Urothelium cell line (cell line): ENCODE measurements at places on chromosomes 7 and 10.

DNA sequence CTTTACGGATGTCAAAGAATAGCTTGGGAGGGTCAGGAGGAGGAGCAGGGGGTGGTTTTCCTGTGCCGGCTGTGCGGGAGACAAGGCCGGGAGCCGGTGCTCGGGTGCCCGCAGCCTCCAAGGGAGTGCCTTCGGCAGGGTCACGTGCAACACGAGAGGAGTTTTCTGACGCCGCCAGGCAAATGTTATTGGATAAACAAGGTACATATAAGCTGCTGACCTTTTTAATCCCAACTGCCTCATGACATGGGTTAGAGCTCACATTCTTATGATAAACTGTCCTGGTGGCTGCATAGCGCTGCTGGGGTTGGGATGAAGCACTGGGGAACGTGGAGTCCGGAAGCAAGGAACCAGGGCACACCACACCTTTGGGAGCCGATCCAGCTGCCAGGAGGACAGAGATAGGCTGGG lies 124.8 kb upstream of the PDLIM1 start:
- DNase-seq = no peak

DNA sequence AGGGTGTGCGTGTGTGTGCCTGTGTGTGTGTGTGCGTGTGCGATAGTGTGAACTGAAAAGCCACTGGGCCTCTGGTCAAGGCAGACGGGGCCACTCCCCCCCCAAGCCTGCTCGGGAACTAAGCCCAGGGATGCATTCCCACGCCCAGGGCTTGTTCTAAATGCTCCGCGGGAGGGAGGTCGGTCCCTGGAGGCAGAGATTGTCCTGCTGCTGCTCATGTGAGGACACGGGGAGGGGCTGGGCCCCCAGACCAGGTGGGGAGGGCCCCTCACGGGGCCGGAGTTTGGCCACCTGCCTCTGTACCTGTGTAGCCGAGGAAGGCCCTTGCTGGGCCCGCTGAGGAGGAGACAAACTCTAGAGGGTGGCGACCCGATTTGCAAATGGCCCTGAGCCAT lies 93.9 kb downstream of the PDGFA start:
- no peak for DNase-seq

DNA sequence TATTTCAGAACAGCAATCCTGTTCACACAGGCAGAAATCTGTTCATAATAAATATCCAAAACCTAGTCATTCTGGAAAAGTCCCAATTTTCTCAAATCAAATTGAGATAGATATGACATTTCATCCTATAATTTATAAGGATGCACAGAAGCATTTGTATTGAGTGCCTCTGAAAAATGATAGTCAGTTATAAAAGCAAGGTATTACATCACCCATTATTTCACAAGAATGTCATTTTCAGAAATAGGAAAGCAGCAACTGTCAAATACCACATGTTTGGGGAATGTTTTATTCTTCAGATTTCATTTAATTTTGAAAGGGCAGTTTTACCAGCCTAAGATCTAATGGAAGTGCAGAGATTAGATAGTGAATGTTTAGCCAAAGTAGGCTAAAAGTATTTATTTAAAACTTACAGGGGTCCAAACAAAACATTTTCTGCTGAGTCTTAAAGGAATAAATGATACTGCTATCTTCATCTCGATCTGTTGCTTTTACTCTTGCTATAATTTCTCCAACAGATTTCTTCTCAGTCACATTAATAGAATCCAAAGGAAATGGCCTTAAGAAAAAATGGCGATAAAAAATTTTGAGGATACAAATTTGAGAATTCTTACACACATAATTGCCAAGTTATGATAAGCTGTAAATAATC lies 185.8 kb downstream of the HGF start:
- DNase-seq = no peak

GRCh38 chr7:150375662-150376521 lies 3.2 kb upstream of the ZNF775 start:
- no peak for DNase-seq

DNA sequence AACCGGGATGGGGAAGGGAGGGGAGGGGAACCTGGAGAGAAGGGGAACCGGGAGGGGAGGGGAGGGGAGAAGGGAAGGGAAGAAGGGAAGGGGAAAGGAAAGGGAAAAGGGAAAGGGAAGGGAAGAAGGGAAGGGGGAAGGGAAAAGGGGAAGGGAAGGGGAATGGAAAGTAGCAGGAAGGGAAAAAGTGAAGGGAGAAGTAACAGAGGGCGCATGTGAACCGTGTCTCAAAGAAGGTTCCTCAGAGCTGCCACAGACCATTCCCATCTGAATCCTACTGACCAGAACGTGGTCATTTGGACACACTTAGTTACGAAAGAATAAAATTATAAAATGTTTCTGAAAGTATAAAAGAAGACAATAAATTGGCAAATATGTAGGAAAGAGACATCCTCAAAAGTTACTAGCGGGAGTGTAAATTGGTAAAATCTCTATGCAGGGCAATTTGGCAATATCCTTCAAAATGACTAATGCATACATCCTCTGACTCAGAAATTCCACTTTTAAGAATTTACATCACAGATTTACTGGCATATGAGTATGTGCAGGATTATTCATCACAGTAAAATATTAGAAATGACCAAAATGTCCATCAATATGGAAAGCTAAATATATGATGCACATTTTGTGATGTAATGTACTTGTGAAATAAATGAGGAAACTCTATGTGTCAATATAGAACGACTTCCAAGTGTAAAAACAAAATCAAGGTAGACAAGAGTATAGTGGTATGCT lies 12.9 kb downstream of the C10orf67 start:
- peak; percentile 16 for DNase-seq

DNA sequence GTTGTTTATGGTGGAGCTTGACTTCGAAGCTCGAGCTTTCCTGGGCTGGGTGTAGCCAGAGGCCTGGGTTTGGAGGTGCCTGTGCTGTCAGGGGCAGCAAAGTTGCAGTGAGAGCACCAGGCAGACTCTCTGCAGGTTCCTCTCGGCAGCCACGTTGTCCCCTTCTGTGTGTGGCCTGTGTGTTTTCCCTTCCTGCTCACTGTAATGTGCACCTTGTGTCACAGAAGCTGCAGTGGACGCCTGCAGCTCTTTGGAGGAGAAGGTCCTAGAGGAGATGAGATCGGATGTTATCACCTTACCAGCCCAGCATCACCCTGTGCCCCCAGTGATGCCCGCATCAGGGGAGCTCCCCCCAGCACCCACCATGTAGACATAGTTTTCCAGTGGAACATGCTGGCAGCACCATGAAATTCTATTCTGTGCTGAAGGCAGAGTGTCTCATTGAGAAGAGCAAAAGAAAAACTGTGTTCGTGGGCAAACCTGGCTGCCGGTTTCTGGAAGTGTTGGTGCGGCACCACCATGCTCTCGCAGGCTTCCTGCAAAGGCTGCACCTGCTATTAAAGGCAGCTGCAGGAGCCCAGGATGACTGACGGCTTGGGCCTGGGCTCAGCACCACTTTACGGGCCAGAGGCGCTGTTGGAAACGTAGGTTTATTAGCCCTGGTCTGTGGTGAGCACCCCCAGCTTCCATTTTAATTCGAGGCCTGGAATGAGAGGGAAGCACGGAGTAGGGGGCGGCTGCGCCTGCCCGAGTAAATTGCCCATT lies 609.8 kb upstream of the FOXK1 start:
- no peak for DNase-seq

- DNase-seq = no peak
Measured at GRCh38 chr10:29479981-29480954, 154.5 kb downstream of the SVIL start.

DNA sequence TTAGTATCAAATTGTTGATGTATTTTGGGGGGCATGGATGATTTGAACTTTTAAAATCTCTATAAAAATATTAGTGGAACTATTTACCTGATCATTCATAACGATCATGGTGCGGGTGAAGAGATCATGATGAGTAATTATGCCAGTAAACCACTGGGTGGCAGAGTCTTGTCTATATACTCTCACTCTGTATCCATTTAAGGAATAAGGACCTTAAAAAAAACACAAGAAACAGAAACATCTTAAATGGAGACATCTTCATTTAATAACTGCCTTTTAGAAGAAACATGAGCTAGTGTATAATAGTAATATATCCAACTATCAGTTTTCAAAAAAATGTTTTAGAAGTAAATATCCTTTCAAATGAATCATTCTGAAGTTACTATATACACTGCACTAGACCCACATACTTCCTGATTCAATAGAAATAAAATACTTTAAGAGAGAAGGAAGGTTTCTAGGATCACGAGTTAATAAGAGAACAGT lies 84.0 kb downstream of the NRBF2 start:
- DNase-seq = peak; percentile 42

DNA sequence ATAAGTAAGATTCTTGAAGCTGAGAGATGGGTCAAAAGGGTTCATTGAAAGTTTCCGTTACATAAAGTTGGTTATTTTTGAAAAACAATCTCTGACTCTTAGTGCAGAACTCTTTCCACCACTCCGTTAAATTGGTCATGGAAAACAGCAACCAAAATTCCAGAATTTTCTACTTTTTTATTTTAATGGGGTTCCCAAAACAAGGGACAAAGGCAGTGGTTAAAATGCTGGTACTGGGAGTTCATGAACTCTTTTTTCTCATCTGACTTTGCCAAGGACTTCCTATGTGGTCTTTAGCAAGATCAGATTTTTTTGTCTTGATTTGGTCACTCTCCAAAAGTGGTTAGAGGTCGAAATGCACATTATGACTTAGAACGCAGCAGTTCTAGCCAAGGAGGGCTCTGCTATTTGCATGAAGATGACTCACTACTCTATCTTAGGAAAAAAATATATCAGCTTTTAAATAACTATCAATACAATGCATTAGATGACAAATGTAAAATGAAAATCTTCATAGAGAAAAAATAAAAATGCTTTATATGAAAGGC lies 145.7 kb downstream of the REEP3 start:
- DNase-seq = peak; percentile 27

DNA sequence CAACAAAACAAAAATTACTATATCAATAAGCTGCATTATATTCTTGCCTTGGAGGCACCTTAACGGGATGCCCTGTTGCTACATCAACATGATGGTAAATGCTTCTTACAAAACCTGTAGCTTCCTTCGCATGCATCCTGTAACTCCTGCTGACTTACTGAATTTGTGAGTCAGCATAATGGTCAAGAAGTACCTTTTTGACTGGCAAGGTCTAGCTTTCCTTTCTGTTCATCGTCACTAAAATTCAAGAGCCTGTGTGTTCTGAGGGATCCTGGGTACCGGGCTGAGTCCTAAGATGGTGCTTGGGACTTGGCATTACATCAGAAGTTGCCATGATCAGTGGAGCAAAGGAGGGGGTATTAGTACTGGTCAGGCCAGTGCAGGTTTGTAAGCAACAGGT lies 4.9 kb downstream of the PFKFB3 start:
- DNase-seq = no peak

DNA sequence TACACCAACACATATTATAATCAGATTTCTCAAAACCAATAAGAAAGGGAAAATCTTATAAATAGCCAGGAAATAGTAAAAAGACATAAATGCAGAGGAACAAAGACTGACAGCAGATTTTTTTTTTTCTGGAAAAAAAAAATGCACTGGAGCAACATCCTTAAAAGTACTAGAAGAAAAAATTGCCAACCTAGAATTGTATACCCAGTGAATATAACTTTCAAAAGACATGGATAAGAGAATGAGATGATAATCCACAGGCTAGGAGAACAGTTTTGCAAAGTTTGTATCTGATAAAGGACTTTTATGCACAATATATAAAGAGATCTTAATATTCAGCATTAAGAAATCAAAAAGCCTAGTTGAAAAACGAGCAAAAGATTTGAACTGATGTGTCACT lies 554.0 kb downstream of the AUTS2 start:
- DNase-seq = no peak

- DNase-seq = no peak
Measured at GRCh38 chr10:118332948-118333710, 9.0 kb downstream of the FAM204A start.

- DNase-seq = no peak
Measured at GRCh38 chr10:72250666-72251065, 23.1 kb upstream of the DDIT4 start.

DNA sequence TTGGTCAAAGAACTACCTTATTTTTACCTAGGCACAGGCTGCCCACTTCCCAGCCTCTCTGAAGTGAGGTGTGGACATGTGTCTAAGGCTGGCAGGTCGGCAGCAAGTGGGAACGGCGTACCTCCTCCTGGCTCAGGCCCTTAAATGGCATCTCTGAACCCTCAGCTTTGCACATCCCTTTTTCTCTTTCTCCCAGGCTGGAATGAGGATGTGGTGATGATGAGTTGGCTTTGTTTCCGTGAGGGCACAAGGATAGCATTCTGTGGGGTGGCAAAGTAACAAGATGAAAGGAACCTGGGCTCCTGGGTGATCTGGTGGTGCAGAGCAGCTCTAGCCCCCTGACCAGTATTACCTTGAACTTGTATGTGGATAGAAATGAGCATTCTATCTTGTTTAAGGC lies 196.8 kb downstream of the REEP3 start:
- DNase-seq = no peak

DNA sequence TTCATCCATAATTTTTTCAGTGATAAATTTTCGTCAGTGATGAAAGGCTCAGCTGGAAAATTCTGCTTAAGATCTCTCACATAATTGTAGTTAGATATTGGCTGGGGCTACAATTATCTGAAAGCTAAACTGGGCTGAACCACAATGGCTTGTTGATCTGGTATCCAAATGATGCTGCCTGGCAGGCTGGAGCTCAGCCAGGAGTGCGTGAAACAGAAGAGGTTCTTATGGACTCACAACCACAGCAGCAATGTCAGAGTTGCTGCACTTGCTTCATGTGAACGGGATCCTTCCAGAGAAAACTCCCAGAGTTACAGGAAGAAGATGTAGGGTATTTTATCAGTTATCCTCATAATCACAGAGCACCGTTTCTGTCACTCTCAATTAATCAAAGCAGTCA lies 533.2 kb upstream of the POM121L12 start:
- DNase-seq = no peak

GRCh38 chr10:104090611-104091010 lies 4.9 kb upstream of the COL17A1 start:
- no peak for DNase-seq

- no peak for DNase-seq
Measured at GRCh38 chr7:120442838-120443237, 169.9 kb downstream of the KCND2 start.

DNA sequence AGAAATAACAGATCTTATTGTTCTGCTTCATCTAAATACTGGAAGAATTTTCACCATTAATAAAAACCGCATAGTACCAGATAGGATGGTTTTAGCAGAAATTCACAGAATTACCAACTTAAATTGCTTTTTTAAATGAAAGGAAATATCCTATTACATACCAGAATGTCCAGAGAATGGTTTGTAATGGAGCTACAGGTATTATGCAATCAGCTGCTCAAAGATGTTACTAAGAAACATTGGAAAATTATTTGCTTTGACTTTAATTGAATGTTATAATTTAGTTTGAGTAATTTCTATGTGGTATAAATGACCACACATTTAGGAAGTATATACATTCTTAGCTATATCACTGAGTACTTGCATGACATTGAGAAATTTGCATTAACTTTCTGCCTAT lies 338.3 kb downstream of the ETV1 start:
- no peak for DNase-seq

- no peak for DNase-seq
Measured at GRCh38 chr10:1874533-1874932, 137.2 kb upstream of the ADARB2 start.

DNA sequence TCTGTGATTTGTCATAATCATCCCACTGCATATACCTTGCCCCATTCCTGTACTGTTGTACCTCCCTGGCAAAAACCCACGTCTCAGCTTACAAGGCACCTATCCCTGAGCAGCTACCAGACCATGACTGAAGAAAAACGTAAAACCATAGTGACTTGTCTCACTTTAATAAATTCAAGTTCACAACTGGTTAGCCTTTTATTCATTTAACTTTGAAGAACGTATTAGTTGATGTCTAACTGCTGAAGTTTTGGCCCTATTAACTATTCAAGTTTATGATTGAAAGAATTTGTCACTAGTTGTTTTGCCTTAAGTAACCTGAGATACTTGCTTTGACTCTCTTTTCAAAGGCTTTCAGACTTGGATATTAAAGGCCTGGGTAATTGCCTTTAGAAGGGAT lies 59.7 kb downstream of the GALNT11 start:
- no peak for DNase-seq
